ENCODE measurements at places on chromosomes 7 and 10. TPM values are rescaled to one million over a fixed set of nuclear protein-coding genes. Genes with fewer than 3 reads are reported as not detected.

- H3K4me1 ChIP-seq, result no peaks in the 10 kb centered on the region
- H3K36me3 ChIP-seq, result no peaks in the 10 kb centered on the region
- peak overlapping the region; percentile 69 for H3K4me3 ChIP-seq
- no peak overlapping the region for H3K27ac ChIP-seq
- peak; percentile 88 for DNase-seq
- H3K27me3 ChIP-seq, result no peaks in the 10 kb centered on the region
Measured at GRCh38 chr7:44309271-44310091, 15.9 kb downstream of the CAMK2B start.

DNA sequence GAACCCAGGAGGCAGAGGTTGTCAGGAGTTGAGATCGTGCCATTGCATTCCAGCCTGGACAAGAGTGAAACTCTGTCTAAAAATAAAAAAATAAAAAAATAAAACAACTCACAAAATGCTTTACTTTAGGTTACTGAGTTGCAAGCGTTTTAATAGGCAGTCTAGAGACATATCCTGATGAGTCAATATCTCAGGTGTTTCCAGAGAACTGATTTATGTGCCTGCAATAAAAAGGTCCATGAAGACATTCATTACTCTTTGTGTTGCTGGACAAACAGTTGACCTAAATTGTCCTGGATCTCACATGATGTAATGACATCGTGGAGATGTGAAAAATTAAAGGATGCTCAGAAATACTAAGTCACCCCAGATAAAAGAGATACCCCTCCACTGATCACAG lies 31.5 kb downstream of the CDNF start:
- no peak for DNase-seq
- peaks cover 20% of the 10 kb centered on the region for H3K27me3 ChIP-seq
- H3K4me3 ChIP-seq, result no peak overlapping the region
- H3K36me3 ChIP-seq, result no peaks in the 10 kb centered on the region
- H3K27ac ChIP-seq, result no peak overlapping the region

P4HA1 gene
- total RNA-seq, result 387 TPM

NODAL gene
- total RNA-seq, result not detected

GRCh38 chr10:133012573-133013359 lies 70.4 kb upstream of the CFAP46 start:
- no peaks in the 10 kb centered on the region for H3K36me3 ChIP-seq
- DNase-seq, result no peak
- H3K4me3 ChIP-seq, result no peak overlapping the region
- H3K27ac ChIP-seq, result no peak overlapping the region
